ENCODE measurements at places on chromosomes 7 and 10.

- DNase-seq: no peak
Measured at GRCh38 chr10:10333622-10334021, 684.0 kb upstream of the CELF2 start.

- no peak for DNase-seq
Measured at GRCh38 chr7:98396768-98397167, 4.1 kb downstream of the BAIAP2L1 start.

GRCh38 chr10:72552857-72553256 is 73.0 kb downstream of the MICU1 start:
- no peak for DNase-seq

DNA sequence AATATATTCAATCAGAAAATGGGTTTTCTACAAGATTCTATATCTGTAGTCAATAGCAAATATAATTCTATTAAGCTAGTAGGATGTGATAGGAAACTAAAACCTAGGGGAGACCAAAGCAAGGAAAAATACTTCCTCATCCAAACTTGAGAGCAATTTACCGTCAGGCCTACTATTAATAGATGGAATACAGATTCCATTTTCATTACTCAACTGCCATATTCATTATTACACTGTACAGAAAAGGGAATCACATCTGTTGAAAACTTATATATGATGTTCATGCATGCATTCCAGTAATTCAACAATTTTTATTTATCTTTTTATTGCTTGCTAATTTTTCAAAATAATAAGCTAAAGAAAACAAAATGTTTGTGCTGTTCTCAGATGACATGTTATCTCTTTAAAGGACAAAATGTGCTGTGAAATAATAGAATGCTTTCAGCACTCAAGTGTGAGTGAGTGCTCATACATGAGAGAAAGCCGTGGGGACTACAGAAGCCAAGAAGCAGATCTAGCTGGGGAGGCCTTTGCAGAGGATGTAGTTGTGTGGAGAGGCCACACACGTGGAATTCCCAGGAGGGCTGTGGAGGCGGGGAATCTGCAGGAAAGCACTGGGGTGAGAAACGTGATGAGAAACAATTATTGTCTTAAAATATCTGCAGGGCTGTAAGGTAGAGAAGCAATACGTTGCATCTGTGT is 110.0 kb downstream of the EGFR start:
- DNase-seq: no peak

GRCh38 chr7:141158561-141158960 is 84.7 kb downstream of the TMEM178B start:
- DNase-seq: no peak

DNA sequence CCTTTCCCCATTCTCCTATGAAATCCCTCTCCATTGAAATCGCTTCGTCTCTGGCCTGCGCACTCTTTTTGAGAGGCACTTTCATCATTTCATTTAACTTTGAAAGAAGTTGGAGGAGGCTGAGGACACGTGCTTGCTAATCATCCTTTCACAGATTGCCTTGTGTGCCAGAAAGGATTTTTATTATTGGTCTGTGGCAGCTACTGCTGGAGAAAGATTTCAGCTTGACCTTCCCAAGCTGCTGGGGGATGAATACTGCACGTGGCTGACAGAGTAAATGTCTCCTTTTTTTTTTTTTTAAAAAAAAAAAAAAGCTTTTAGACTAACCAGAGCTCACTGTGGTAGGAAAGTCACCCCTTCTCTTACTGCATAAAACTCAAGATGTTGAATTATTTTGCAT is 44.2 kb upstream of the KCNIP2 start:
- no peak for DNase-seq

GRCh38 chr10:35336084-35336831 is at the start of gene CCNY:
TSS of gene CCNY (plus strand) at chr10:35336509. CDS start at chr10:35337054, 545 bp downstream.
- DNase-seq: peak; percentile 69

GRCh38 chr7:15280078-15280733 is 281.6 kb downstream of the AGMO start:
- no peak for DNase-seq

DNA sequence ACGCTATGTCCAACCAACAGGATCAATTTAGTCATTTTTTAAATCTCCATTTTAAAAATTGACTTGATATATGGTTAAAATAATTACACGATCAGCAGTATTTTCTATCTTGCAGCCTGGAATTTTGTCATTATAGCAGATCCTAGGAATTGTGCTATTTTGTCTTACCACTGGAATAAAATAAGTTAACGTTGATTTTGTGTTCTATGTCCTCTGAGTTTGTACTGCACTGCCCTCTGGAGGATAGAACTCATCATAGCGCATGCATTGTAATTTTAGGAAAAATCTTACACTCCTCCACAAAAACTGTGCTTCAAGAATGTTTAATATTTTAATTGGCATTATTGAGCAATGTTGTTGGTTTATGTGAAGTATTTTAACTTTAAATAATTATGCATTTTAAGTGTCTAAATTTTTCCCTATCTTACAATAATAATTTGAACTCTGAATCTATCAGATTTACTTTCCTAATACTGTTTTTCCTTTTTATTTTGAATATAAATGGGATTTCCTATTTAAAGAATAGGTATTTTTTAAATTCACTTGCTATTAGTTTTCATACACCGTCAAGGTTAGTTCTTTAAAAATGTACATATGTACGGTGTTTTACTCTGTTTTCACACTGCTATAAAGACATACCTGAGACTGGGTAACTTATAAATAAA is 220.1 kb downstream of the PPP1R3A start:
- no peak for DNase-seq

- DNase-seq: no peak
Measured at GRCh38 chr7:157757211-157757610, 420.4 kb downstream of the DNAJB6 start.

GRCh38 chr7:144386741-144387140 is 16.8 kb downstream of the NOBOX start:
- no peak for DNase-seq

DNA sequence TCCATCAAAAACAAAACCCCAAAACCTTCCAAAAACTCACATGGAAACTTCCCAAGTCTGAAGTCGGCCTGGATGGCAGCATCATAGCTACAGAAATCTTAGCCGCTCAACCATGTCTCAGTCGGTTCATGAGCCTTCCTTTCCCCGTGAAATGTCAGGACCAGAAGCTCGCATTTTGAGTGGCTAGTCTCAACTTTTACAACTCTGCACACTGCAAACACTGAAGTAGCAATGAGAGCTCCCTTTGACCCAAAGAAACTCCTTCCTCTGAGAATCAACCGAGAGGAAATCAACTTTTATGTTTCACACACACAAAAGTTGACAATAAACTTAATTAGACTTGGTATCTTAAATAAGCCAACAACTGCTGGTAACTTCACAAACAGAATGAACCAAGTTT is 37.6 kb upstream of the RNF32 start:
- DNase-seq: no peak

DNA sequence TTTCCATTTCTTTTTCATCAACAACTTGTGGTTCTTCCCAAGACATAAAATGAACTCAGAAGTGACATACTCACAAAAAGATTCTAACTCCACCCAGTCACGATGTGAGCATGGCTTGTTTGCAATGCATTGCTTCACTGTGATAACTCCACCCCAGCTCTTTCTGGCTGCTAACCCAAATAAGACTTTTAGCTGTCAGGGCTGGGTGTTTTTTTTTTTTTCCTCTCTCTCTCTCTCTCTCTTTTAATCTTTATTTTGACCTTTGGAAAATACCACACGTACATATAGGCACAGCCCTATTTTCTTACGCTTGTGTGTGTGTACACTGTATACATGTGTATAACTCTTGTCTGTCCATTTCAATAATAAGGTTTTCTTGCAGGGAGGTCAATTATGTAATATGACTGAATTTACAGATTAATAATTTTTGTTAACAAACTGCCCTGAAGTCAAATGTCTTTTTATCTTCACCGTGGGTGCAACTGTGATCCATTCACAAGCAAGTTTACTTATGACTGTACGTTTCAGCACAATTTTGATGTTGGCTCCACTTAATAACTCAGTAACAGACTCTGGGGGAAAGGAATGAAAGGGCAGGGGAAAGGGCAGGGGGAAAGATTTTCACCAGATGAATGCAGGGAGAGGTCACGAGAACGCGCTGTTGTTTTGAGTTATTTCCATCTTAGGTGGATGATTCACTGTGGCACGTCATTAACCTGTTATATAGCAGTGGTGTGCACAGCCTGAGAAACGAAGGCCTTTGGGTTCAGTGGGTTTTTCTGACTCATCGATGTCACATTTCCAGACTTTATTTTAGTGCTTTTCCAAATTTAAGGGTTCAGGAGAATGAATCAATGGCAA is 49.1 kb downstream of the APBB1IP start:
- DNase-seq: peak; percentile 61
